Astrocyte of the spinal cord (primary cell): ENCODE measurements at places on chromosomes 11 and 22.

GRCh38 chr11:94800414-94800813 is 32.3 kb downstream of the AMOTL1 start:
- peak; percentile 48 for DNase-seq

DNA sequence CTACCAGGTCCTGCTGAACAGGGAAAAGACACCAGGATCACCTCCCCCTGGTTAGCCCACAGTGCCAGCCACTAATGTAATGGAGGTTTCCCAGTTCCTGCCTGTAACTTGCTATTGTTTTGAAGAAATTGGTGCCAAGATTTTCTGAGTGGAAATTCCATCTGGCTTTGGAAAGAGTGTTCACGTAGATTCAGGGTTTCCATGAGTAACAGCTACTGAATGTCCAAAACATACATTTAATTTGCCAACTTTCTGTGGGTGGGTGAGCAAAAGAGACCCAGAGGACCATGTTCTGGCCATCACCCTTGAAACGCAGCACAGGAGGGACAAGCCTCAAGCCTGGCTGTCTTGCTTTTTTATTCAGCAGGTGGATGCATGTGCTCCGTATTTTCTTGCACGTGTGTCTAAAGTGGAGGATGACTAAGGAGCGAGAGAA is 8.8 kb upstream of the DKK3 start:
- DNase-seq: peak; percentile 92

DNA sequence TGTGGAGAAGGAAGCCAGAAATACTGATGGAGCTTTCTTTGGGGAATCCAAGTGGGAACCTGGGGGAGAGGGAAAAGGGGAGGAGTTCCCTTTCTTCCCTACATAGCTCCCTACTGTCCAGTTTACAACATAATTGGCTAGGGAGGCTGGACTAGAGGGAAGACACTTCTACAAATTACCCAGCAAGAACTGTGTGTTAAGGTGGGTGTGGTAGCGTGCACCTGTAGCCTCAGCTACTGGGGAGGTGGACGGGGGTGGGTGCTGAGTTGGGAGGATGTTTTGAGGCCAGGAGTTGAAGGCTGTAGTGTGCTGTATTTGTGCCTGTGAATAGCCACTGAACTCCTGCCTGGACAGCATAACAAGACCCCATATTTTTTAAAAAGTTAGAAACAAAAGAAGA is 74.0 kb downstream of the NAV2 start:
- DNase-seq: no peak

DNA sequence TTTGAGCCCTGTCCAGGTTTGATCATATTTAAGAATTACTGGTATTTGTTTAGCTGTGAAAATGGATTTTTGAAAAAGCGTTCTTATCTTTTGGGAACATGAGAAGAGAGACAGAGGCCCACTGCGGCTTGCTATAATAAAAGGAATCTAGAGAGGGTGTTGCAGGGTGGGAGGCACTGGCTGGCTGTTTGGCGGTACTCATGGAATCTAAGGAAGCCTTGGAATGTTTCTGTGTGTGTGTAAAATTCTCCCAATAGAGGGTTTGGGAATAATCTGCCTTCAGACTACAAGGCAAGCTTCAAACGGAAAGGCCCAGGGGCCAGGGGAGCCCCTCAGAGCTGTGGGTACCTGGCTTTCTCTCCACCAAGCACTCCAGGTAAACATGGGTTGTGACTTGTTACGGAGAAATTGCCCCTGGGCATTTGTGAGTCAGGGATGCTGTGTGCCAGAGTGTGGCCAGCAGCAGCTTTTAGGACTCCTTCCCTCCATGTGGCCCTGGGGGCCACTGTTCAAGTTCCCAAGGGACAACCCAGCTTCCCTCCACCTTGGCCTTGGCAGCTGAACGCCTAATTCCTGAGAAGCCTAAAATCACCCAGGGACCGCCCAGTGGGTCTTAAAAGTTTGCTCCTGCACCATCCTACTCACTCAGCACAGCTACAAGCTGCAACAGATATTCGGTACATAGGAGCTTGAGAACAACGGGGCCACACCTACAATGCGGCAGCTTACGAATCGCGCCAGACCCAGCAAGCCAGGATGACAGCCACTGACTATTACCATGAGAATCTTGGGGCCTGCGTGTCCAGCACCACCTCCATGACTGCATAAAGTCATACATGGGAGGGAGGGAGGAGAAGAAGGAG is 14.1 kb upstream of the SYT8 start:
- no peak for DNase-seq
